ENCODE measurements at places on chromosomes 11 and 22.

- no peak for DNase-seq
Observed at GRCh38 chr11:5600374-5600851, 4.0 kb downstream of the TRIM6 start.

- DNase-seq = no peak
Observed at GRCh38 chr11:134522782-134523570, 110.9 kb upstream of the B3GAT1 start.

- DNase-seq = no peak
Observed at GRCh38 chr11:34648036-34648435, 27.1 kb downstream of the EHF start.

- no peak for DNase-seq
Observed at GRCh38 chr11:121488170-121488569, 35.4 kb upstream of the SORL1-AS1 start.

DNA sequence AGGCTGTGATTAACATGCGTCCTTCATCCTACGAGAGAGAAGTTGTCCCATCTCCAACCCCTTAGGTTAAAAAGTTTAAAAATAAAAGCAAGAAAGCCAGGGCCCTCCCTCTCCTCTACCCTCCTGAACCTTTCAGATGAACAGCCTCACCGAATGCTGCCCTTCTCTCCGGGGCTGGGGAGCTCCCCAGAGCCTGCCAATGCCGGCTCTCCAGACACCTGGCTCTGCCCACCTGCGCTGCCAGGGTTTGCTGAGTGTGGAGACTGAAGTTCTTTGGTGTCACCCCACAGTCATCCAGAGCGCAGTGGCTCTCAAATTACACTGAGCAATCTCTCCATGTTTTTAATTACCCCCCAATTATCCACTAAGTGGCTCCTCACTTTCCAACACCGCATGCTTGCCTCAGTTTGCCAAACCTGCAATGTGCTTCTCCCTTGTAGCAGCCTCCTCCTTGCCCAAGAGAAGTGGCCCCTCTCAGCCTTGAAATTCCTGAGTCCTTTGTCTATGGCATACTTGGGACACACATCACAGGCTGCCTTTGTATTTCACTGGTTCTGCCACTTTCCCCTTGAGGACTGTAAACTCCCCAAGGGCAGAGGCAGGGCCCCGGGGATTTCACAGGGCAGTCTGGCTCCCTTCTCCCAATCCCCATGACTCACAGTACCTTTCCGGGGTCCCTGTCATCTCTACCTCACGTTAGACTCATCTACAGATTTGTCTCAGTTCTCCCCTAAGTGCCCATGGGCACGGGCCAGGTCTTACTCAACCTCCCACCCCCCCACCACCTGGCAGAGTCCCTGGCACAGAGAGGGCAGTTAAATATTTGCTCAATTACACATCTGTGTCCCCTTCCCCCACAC lies 2.0 kb downstream of the MYH9 start:
- DNase-seq = peak; percentile 87

GRCh38 chr11:73931951-73932350 lies 18.9 kb upstream of the DNAJB13 start:
- no peak for DNase-seq

DNA sequence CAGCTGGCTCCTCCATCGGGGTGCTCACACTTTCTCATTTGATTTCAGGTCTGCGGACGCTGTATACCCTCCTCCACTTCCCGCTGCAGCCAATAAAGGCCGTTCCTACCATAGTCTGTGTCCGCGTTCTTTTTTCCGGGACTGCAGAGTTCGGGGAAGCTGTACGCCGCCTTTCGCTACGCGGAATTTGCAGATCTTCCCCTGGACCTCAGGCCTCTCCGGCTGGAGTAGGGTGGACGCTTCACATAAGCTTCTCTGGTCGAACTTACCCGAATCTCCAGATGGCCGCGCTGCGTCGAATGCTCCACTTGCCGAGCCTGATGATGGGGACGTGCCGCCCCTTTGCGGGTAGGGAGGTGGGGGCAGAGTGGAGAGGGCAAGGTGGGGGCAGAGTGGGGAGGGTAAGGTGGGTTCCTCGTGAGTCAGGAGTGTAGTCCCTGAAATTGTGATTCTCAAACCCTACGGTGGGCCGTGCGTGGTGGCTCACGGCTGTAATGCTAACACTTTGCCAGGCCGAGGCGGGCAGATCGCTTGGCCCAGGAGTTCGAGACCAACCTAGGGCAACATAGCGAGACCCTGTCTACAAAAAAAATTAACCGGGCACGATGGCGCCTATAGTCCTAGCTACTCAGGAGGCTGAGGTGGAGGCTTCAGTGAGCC lies 617 bp downstream of the CSKMT start:
- DNase-seq = peak; percentile 84

DNA sequence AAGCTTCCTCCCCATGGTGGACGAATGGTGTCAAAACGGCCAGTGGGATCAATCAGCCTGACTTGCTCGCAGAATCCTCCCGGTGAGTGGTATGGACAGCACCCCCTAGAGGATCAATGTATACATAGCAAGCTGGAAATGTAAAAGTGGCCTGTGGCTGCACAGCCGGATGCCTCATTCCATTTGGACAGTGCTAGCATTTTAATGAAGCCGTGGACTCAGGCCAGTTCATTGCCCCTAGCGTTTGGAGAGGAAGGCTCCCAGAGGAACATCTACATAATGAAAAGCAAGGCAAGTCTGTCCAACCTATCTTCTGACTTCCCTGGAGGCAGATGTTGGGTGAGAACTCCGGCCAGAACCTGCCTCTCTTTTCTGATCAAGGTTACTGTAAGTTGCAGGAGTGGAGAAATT lies 942.3 kb downstream of the NTM start:
- no peak for DNase-seq

DNA sequence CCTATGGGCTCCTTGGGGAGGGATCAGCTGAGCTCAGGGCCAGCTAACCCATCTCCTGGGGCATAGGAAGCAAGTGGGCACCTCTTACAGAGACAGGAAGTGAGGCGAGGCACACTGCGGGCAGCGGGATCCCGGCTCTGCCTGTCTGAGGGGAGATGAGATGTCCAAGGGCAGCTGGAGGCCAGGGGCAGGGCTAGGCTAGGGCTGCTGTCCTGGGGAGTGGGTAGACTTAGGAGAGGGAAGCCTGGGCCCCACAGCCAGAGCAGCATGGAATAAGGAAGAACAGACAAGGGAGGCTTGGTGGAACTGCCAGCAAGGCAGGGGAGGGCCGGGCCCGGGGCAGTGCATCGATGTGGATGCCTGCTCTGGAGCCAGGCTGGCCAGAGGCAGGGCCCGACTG lies 76.3 kb downstream of the MORC2 start:
- DNase-seq = no peak

- no peak for DNase-seq
Observed at GRCh38 chr11:80473562-80473961, 1032.7 kb upstream of the TENM4 start.

- no peak for DNase-seq
Observed at GRCh38 chr22:46730568-46731245, 7.3 kb downstream of the CERK start.

DNA sequence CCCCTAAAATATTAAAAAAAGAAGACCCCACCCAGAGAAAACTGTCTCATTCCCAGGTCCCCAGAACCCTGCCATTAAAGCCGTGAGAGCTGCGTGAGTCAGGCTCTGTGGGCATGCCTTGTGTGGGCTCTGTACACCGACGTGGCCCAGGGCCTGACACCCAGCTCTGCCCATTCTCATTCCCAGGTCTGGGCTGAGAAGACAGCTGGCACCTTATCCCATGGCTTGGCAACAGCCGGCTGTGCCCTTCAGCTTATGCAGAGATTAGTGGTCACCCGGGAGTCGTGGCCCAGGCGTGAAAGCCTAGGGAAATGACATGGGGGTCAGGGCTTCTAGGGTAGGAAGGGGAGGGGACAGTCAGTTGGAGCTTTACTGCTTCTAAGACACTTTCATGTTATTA lies 31.9 kb downstream of the OTOG start:
- DNase-seq = peak; percentile 40

- no peak for DNase-seq
Observed at GRCh38 chr11:64558869-64559268, 32.2 kb upstream of the SLC22A12 start.

- DNase-seq = no peak
Observed at GRCh38 chr11:64877390-64878222, 815 bp downstream of the EHD1 start.

DNA sequence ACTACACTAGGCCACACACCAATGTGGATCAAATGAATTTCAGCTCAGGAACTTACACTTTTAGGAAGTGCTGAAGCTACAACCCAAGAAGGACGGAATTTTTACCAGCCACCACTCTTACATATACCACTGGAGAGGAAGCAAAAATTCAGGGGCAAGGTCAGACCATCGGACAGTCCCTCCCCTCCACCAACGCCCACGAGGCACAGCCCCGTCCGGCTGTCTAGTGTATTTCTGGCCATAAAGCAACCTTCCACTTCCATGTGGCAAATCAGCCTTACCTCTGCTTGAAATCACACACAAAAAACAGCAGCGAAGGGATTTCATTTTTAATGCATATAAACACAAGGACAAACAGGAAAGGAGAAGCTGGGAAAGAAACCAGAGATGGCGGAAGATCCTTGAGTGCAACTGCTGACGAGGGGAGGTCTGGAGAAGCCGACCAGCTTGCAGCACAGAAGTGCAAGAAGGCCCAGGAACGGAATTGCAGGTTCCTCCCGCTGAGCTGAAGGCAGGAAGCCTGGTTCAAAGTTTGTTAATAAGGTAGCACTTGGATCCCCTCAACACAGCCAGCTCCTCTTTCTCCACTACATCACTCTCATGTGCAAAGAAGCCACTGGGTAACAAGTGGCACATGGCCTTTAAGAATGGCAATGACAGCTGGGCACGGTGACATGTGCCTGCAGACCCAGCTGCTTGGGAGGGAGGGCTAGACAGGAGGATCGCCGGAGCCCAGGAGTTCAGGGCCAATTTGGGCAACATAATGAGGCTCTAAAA lies 71.5 kb downstream of the SHANK2 start:
- DNase-seq = peak; percentile 49

- no peak for DNase-seq
Observed at GRCh38 chr11:68081691-68082090, 39.5 kb downstream of the CHKA start.

DNA sequence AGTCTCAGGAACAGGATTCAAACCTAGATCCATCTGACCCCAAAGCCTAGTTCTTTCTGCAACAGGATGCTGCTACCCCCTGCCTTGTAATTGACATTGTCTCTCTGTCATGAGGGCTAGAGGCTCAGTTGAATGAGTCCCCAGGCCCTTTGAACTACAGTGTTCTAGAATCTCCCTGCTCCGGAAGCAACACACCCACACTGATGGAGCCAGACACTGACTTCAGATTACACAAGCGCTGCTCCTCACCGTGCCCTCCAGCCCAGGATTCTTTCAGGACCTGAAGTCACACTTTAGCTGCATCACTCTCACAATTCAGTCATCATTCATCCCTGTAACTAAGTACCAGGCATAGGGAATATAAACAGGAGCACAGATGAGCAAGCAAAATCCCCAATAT lies 69.6 kb downstream of the RAB30 start:
- no peak for DNase-seq

DNA sequence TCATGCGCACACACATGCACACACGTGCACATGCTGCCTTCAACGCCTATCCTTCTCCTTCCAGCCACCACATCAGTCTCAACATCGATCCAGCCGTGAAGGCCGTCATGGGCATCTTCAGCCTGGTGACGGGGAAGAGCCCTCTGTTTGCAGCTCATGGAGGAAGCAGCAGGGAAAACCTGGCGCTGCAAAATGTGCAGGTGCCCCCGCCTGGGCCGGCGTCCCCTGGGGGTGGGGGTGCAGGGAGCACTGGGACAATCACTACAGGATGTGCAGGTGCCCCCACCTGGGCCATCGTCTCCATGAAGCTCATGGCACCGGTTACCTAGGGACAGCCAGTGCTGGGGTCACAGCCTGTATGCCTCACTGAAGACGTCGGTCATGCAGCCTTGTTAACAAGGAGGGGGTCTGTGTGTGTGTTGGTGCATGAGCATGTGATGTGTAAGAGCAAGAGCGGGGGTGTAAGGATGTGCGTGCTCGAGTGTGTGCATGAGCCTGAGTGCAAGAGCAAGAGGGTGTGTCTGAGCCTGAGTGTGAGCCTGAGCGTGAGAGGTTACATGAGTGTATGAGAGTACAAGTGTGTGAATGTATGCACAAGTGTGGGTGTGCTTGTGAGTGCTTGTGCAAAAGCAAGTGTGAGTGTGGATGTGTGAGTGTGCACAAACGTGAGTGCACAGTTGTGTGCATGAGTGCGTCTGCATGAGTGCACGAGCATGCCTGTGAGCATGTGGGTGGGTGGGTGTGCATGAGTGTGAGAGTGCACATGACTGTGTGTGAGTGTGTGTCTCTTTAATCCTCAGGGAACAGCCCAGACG lies 31.5 kb downstream of the NADSYN1 start:
- no peak for DNase-seq

- no peak for DNase-seq
Observed at GRCh38 chr11:107679255-107680024, 32.4 kb downstream of the SLN start.

- no peak for DNase-seq
Observed at GRCh38 chr11:73191151-73191550, 26.9 kb upstream of the P2RY2 start.

DNA sequence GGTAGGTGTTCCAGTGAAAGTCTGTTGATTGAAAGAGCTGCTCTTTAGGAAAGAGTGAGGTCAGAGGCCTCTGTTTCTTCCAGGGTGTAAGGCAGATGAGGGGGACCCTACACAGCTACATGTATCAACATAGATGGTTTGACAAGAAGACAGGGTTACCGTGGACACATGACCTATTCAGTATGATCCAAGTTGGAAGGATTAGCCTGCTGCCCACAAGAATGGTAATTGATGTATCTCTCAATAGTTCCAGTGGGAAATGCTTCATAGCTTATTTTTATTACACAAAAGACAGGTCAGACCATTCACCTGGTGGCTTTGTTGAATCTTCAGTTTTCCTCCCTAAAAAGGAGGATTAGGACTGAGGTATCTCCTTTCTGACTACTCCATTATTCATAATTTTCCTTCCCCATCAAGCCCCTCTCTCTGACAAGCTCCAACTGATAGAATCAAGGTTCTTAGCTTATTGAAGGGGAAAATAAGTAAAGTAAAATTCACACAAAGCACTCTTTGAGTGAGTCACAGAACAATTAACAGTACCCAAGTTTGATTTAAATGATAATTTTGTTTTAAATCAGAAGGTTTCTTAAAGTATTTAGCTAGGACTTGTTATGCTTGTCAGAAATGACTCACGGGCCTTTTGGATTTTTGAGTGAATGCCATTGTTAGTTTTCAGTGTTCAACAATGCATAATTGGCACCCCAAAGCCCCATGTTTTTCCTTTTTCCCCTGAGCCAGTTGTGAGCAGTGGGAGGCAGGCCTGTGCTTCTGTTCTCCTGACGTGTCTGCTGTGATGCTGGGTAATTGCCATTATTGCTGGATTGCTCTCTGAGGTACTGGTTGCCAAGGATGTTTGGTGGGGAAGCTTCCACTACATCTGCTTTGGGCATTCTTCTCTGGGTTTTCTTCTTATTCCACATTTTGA lies 373.2 kb downstream of the DDX10 start:
- DNase-seq = no peak

- DNase-seq = no peak
Observed at GRCh38 chr11:64844330-64845128, at the start of gene CDC42BPG. TSS of gene CDC42BPG (minus strand) at chr11:64844653. CDS start at chr11:64844569, 84 bp downstream.

DNA sequence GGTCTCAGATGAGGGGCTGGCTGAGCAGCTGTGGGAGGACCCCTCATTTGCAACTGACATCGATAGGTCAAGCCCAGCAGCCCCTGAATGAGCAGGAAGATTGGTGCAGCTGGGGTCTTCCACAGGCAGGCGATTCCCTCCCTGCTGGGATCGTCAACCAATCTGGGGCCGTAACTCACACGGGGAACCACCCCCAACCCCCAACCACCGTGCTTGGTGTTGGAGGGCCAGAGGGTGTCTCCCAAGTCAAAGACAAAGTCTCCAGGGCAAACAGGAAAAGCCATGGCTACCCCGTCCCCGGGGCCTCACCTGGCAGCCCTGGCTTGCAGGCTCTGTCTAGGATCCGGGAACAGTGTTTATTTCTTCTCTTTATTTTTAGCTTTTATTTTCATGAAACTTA lies 26.9 kb upstream of the SCUBE1 start:
- no peak for DNase-seq
